Stimulated activated CD8-positive, alpha-beta memory T cell treated with anti-CD3 and anti-CD28 coated beads, Interleukin-4, amount 100 ng/mL, for 1 hour (primary cell): ENCODE measurements at places on chromosomes 12 and 14.

DNA sequence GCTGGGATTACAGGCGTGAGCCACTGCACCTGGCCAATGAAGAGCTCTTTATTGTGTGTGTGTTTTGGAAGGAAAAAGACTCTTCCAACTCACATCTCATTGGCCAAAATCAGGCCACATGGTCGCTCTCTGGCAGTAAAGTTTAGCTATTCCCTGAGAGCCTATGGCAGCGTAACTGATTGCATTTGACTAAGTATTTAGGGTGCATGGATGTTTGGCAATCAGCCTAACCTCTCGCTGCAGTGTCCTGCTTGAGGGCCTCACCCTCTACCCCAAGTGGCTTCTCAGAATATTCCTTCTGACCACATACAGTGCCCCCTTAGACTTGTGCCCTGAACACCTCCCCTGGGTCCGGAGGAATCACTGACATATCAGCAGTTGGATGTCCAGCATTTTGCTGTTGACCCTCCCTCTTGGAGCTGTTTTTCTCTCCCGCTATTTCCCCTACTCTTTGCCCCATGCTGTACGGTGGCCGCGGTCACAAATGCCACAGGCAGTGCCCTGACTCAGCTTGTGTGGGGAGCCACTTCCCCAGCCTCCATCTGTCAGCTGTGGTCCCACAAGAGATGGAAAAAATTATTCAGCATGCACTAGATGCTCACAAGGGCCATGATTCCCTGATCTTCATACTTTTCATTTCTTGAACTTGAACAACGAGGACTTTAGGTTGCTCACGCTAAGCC is 9.5 kb downstream of the PHETA1 start:
- no peak for DNase-seq

DNA sequence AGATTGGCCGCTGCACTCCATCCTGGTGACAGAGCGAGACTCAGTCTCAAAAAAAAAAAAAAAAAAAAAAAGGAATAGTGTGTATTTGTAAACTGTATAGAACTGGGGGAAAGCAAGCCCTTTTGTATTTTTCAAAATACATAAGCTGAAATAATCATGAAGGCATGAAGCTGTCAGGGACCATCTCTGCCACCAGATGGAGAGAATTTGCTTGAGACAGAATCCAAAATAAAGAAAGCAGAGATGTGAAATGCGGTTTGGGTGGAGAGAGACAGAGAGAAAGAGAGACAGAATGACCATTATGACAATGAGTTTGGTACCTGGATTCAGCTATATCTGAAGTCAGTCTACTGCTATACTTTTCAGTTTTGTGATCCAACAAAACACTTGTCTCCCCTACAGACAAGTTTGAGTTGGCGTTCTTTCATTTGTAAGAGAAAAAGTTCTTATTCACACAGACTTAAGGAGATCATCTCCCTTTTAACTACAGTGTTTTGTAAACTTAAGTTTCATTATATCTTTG is 155.7 kb upstream of the LRIG3 start:
- no peak for DNase-seq

- no peak for DNase-seq
These were observed 13.8 kb downstream of the ARMH4 start for GRCh38 chr14:58138031-58138713.

DNA sequence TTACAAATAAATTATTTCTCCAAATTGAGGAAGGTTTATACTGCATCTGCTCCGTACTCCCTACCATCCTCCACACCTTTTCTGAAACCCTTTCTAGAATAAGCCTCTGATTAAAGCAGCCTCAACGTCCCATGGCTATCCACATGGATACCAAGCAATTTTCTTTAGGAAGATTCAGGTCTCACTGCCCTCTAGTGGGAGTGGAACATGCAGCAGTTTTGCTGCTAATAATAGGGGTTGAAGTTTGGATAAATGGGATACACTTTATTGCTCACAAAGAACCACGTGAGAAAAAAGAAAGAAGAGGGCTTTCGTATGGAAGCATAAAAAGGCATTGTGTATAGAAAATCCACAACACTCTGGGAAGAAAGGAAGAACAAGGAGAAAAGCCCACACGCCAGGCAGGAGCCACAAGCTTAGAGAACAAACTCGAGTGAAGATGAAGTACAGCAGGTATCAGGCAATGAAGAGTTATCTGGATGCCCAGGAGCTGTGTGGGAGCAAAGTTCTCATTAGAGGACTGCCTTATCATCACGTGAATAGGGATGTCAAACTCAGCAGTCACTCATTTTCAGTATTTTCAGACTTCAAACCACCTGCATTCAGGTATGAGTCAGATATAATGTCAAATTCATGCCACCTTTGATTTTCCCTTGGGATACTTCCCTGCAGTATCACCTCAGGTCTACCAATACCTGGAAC is 45.8 kb downstream of the CCER1 start:
- DNase-seq: no peak

- DNase-seq: no peak
These were observed 30.1 kb downstream of the IFT43 start for GRCh38 chr14:76015668-76016067.

- DNase-seq: no peak
These were observed 400.4 kb downstream of the ATP23 start for GRCh38 chr12:58341791-58342190.

- no peak for DNase-seq
These were observed 6.3 kb upstream of the DICER1 start for GRCh38 chr14:95163666-95164065.

DNA sequence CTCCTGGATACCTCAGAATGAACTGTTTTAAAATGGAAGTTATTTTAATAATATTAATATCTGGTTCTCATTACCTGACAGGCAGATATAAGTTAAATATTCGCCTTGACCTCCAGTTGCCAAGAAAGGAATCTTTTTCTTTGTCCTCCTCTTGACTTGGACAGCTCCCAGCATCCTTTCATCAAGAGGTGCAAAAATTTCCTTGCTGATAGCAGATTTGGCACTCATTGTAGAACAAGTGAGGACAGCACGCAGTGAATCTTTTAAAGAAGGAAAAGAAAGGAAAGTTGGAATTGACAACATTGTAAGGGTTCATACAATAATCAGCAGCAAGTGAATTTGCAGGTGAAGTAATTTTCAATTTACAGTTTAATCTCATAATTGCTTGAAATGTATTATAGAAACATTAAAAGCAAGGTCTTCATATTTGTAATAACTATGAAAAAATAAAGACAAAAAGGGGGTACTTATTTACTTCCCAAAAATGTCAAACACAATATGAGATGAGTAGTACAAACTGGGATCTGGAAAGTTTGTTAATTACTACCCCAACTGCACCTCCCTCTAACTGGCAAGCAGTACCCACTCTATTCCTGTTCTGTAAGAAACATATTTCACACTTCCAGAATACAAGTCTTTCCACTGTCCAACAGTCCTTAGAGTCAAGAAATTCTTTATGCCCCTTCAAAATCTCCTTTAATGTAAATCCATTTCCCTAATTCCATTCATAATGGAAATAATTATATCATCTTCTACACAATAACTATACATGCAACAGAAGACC is 75.2 kb downstream of the STXBP6 start:
- DNase-seq: no peak

DNA sequence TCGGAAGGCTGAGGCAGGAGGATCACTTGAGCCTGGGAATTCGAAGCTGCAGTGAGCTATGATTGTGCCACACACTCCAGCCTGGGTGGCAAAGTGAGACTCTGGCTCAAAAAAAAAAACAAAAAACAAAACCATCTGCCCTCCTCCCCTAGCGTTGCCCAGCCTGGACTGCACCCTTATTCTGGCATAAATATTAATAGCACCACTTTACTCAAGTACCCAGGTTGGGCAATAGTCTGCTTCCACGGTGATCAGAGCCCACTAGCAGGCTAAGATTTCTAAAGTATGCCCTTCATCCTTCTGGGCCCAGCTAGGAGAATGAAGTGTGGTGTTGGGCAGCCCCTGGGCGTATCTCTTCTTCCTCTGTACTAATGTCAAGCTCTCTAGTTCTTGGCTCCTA is 33.3 kb downstream of the KCTD10 start:
- no peak for DNase-seq

DNA sequence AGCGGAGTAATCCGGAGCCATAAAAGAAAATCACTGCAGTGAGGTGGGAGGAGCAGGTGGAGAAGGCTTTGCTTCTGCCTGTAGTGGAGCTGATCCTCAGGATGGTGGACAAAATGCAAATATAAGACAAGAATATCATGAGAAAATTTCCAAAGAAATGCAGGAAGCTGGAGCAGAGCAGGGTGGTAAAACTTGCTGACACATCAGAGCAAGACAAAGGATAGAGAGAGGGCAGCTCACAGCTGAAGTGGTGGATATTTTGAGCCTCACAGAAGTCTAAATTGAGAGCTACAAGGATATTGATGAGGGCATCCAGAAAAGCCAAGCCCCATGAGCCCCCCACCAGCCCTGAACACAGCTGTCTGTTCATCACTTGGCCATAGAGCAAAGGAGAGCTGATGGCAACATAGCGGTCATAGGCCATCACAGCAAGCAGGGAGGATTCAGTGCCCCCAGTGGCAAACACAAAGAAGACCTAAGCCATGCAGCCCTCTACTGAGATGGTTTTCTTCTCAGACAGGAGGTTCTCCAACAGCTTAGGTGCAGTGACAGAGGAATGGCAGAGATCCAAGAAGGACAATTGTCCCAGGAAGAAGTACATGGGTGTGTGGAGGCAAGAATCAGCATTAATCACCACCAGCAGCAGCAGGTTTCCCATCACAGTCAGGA is 30.0 kb upstream of the ANP32D start:
- DNase-seq: no peak

GRCh38 chr14:62304257-62304656 is 542.0 kb downstream of the SNAPC1 start:
- DNase-seq: no peak

DNA sequence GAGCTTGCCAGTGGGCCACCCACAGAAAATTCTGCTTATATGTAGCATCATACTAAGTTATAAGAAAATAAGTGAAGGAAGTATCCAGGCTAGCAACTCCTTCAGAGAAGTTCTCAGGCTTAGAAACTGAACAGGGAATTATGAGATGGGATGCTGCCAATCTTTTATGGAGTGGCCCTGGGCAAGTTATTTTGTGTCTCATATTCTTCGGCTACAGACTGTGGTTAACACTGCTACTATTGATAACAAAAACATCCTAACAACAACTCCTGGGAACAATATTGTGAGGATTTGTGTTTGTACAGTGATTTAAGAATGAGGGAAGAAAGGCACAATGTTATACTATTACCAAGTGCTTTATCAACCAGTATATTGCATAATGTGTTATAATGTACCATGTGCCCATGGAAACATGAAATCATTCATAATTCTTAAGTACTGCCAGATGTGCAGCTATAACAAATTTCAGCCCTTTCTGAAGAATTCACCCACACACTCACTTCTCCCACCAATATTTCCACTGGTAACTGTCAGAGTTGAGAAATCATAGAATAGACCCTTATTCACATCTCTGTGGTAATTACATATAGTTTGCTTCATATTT is 113.3 kb upstream of the SOX5 start:
- DNase-seq: no peak

DNA sequence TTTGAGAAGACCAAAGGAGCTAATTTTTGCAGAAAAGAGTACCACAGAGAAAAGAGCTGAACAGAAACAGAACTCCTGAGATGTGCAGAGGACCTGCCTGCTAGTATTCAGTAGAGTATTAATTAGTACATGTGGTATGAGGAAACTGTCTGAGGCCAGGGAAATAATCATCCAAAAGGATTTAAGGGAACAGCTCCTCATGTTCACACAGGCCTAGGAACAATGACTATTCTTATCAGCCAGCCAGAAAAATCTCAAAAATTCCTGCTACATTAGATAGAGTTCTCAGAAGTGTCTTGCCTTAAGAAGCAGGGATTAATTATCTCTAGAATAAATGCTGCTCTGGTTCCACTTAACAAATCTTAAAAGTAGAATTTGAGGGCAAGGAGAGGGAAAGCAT is 36.4 kb downstream of the PKP2 start:
- DNase-seq: no peak

- DNase-seq: no peak
These were observed 1316.7 kb upstream of the TMEM132C start for GRCh38 chr12:126950266-126950665.

DNA sequence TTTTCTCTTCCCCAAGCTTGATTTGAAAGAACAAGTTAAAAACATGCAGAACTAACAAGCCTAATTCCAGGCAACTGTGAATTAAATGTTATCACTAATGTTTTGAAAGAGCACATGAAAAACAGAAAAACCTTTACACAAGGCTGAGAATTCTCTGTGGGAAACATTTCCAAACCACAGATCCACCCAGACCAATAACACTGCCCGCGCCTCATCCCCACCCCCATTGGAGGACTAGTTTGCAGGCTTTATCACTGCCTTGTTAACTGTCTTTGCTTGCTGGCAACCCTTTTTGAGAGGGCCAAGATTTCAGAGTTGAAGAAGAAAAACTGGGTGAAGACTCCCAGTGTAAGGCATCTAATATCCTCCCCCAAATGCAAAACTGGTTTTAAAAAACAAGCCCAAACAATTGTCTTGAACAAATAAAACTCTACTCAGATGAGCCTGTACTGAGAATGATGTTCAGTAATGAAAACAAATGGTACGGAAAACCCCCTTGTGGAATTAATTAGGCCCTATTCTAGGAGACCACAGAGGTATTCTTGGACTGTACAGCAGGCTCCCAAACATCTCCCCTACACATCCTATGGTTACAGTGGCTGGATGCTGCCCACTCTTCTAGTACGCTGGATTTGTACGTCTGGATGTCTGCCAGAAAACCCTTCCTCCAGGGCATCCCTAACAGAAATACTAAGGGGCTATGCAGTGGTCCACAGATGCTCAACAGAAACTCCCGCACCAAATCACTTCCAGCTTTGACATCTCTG is 5.8 kb downstream of the MAX start:
- no peak for DNase-seq

DNA sequence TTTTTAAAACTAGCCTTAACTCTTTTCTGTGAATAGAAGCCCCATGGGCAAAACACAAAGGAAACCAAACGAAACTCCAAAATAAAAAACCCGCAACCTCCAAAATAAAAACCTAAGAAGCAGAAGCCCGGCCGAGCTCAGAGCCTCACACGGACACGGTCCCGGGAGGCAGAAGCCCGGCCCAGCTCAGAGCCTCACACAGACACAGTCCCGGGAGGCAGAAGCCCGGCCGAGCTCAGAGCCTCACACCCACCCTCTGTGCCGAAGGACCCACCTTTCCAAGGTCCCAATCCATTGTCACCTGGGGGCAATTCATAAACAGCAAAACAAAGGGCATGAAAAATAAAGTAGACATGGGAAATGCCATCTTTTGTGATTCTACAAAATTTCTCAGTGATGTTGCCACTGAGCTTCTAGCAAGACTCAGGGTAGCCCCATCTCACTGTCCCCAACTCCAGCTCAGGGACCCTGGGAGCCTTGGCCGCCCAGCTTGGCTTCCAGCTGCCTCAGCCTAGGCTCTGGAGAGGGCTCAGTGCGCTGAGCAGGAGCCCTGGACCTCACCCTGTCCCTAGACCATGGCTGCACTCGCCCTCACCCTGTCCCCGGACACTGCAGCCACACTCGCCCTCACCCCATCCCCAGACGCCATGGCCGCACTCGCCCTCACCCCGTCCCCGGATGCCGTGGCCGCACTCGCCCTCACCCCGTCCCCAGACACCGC is 82.2 kb downstream of the GALNT9 start:
- DNase-seq: no peak

GRCh38 chr12:94207849-94208621 is 59.7 kb downstream of the PLXNC1 start:
- no peak for DNase-seq

GRCh38 chr12:13146336-13146938 is 43.0 kb upstream of the GSG1 start:
- no peak for DNase-seq
